ENCODE measurements at places on chromosomes 1 and 21. TPM values are rescaled to one million over a fixed set of nuclear protein-coding genes. Genes with fewer than 3 reads are reported as not detected.

DNA sequence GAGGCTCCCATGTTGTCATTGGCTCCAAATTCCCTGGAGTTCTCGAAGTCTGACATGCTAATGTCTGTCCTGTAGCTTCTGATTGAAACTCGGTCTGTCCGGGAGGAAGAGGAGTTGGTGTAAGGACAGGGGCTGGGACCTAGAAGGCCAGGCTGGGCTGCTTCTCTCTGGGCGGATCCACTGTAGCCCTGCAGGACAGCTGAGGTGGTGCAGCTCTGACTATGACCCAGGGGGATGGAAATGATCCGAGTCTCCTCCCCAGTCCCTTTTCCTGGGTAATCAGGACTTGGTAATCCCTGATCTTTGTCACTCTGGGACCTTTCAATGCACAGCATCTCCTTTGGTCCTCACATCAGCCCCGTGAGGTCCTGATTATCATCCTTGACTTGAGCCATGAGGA, 10.0 kb upstream of the FCMR start:
- no peak for DNase-seq

- DNase-seq, result no peak
Observed at GRCh38 chr21:35886887-35887286, 173.4 kb downstream of the SETD4 start.

Gene IL12RB2
- not detected for total RNA-seq

GRCh38 chr21:19343711-19344110, 940.1 kb upstream of the TMPRSS15 start:
- no peak for DNase-seq

Gene VCAM1
- 29.7 TPM for total RNA-seq

DNA sequence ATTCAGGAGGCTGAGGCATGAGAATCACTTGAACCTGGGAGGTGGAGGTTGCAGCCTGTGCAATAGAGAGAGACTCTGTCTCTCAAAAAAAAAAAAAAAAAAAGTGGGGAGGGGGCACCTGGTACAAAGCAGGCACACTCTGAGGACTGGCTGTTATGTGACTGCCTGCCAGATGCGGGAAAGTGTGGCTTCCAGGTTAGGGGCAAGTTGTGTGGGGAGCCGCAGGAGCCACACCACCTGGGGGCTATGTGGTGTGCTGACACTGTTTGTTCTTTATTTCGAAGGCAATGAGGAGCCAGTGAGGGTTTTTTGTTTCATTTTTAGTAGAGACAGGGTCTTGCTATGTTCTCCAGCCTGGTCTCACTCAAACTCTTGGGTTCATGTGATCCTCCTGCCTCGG, 5.7 kb downstream of the THEMIS2 start:
- no peak for DNase-seq

Gene AMY1C
- total RNA-seq, result 9.1 TPM

Gene HSD3B2
- 1.0 TPM for total RNA-seq

DNA sequence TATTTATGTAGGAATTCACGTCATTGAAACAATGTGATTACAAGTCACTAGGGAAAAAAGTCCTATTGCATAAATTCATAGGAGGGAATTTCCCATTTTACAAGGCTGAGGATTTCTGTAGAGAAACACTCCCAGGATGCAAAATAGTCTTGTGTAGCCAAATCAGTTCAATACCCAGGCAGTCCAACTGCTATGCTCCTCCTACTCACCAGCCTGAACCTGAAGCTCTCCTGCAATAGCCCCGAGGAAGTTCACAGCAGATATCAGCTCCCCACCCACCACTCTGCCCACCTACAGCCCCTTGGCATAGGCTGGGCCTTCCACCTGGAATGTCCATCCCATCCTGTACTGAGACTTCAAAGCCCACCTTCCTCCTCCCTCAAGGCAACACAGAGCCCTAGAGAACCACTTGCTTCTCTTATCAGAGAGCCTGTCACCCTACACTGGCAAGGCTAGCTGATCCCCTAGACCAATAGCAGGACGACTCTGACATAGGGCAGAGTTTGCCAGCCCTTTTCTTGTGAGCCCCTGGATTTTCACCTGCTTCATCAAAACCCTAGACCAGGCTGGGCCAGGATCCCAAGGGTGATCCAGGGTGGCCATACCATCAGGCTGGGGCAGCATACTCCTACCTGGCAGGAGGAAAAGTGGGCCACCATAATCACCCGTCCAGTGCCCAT, 1.5 kb downstream of the LSS start:
- peak; percentile 31 for DNase-seq

Gene CD1B
- not detected for total RNA-seq

Gene AGO1
- 31.9 TPM for total RNA-seq

GRCh38 chr1:24294716-24295371, 24.3 kb upstream of the GRHL3 start:
- DNase-seq, result peak; percentile 31

DNA sequence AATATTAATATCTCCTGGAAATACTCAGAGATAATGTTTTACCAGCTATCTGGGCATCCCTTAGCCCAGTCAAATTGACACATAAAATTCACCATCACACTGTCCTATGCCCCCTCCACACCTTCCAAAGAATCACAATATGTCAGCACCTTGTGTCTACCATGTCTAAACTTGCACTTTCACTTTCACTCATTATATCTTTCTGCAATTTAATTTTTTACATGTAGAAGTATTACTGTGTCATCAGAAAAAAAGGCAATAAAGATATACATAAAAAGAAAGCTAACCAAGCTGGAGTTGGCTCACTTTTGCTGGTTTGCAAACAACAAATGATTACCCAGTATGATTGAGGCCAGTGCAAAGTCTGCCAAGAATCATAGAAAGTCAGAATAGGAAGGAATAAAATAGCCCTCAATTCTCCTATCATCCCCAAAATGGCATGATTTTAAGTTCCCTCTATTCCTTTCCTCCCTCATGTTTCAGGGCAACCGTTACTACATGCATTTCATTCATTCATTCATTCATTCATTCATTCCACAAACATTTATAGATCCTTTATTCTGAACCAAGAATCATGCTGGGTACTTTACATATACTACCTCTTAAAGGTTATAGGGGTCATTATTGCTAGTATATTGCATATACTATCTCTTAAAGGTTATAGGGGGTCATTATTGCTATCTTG, 5.9 kb upstream of the LUZP1 start:
- DNase-seq, result no peak

GRCh38 chr1:185789501-185790193, 55.5 kb downstream of the HMCN1 start:
- DNase-seq, result no peak
